ENCODE measurements at places on chromosomes 2 and 18.

GRCh38 chr2:45352506-45352905, 258.6 kb downstream of the SRBD1 start:
- DNase-seq, result no peak

- no peak for DNase-seq
Measured at GRCh38 chr18:2173486-2173885, 397.8 kb downstream of the METTL4 start.

- no peak for DNase-seq
Measured at GRCh38 chr2:39728941-39729351, 50.1 kb downstream of the THUMPD2 start.

- DNase-seq, result no peak
Measured at GRCh38 chr2:29226808-29227207, 111.6 kb downstream of the CLIP4 start.

DNA sequence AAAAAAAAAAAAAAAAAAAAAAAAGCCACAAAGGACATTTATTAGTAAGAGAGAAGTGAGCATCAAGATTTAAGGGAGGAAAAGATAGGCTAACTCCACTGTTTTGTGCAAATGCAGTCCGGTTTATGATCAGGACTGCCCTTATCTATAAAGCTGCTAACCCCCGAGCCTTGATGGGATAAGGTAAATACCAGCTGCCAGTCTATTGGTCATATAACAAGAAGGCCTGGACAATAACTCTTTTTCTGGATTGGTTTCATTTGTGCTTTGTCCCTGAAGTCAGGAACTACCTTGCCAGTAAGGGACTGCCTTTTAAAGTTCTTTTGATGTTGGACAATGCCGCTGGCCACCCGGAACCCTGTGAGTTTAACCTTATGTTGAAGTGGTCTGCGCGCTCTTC, 15.4 kb downstream of the PTPN4 start:
- DNase-seq, result no peak

DNA sequence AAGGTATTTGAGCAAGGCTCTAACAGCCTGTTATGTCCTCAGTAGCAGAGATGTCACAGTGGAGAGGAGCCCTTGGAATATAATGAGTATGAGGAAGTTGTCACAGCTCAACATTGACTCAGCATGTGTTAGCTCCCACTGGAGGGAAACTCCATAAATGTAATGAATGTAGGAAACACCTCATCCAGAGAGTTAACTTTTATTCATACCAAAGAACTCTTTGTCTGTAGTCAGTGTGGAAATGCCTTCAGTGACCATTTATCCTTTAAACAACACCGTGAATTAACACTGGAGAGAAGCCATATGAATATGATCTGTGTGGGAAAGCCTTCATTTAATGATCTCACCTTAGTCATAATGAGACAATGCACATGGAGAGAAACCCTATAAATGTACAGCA, 59.7 kb downstream of the CYP1B1 start:
- no peak for DNase-seq

GRCh38 chr2:26459991-26460612, 17.8 kb downstream of the OTOF start:
- DNase-seq, result no peak

DNA sequence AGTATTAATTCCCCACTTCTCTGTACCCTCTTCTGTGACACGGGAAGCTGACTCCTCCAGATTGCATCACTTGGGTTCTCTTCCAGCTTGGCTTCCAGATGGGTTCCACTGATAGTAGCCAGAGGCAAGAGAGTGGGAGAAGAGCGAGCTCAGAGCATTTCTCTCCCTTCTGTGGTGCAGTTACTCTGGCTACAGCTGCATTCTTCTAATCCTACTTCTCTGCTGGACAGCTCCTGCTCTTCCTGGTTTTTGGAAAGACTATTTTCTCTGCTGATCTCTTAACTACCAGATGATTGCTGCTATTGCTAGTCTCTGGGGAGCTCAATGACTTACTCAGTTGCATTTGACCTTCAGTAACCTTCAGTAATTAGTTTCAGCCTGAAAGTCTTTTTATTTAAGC, 187.5 kb upstream of the MAP2 start:
- DNase-seq, result no peak

DNA sequence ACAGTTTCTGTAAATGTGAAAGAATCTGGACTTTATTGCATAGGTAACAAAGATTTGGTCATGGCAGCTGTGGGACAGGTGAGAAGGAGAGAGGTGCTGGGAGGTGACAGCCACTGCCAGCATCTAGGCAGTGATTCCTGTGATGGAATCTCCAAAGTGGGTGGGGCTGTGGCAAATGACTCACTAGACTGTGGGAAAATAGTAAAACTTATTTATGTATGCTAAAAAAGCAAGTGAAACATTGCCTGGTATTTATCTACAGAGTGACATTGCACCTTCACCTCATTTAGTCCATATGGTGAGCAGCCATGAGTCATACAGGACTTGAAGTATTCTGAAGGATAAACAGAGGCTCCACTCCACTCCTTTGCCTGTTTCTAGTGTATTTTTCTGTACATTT, 145.3 kb upstream of the MEX3C start:
- DNase-seq, result no peak

DNA sequence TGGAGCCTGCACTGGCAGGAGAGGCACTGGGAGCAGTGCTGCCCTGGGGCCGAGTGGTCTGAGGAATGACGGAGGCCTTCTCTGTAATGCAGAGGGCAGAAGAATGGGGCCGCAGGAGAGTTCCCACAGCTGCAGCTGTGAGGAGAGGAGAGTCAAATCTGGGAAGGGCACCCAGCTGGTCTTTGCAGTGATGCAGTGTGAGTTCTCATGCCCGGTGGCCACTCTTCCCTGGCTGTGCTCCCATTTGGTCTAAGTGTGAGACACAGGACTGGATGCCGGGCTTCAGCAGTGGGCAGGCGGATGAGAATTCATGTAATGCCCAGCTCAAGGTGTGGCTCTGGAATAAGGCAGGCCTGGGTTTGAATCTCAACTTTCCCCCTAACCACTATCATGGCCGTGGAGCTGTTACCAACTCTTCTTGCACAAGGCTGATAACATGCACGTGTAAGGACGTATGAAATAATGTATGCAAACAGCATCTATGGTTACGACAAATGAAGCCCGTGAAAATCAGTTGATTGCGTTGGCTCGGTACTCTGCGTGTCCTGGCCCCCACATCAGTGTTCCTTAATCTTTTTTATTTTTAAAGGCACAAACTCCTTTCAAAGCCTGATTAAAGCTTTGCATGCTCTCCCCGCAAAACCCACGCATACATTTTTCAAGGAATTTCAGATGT, 71.6 kb downstream of the ACKR3 start:
- no peak for DNase-seq

DNA sequence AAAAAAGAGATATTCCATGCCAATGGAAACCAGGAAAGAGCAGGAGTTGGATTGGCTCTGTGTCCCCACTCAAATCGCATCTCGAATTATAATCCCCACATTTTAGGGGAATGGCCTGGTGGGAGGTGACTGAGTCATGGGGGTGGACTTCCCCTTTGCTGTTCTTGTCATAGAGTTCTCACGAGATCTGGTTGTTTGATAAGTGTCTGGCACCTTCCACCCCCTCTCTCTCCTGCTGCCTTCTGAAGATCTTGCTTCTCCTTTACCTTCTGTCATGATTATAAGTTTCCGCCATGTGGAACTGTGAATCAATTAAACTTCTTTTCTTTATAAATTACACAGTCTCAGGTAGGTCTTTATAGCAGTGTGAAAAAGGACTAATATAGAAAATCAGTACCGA, 355.6 kb downstream of the NBAS start:
- DNase-seq, result no peak

GRCh38 chr2:164840458-164840929, 1.1 kb downstream of the COBLL1 start:
- DNase-seq, result peak; percentile 42

DNA sequence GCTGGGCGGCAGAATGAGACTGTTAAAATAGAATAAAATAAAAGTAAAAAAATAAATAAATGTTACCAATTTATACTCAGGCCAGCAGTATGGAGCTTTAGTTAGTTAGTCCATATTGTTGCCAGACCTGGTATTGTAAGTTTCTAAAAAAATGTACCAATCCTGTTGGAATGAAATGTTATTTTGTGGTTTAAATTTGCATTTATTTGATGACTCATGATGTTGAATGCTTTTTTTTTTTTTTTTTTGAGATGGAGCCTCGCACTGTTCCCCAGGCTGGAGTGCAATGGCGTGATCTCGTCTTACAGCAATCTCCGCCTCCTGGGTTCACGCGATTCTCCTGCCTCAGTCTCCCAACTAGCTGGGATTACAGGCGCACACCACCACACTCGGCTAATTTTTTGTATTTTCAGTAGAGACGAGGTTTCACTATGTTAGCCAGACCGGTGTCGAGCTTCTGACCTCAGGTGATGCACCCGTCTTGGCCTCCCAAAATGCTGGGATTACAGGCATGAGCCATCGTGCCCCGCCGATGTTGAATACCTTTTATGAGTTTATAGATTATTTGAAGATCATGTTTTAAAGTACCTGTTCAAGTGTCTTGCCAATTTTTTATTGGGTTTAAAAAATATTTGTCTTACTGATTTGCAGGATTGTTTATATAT, 5.7 kb upstream of the PTPRN start:
- DNase-seq, result no peak
